ENCODE measurements at places on chromosomes 3 and 15.

DNA sequence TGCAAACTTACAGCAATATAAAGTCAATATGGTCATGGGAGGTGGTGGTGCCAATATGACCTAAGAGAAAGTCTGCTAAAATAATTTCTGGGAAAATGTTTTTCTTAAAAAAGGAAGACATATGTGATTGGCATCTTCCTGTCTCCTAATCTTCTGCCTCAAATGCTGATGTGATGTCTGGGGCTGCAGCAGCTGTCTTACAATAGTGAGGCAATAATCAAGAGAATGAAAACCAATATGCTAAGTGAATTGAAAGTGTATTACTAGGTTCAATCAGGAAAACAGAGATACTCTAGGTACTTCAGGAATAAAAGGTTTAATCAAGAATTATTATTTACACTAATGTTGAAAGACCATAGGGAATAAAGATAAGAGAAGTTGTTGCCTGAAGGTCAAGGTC, 7.2 kb upstream of the STT3B start:
- no peak for DNase-seq

- DNase-seq = no peak
These were observed 43.0 kb downstream of the ZBTB38 start for GRCh38 chr3:141411251-141411771.

DNA sequence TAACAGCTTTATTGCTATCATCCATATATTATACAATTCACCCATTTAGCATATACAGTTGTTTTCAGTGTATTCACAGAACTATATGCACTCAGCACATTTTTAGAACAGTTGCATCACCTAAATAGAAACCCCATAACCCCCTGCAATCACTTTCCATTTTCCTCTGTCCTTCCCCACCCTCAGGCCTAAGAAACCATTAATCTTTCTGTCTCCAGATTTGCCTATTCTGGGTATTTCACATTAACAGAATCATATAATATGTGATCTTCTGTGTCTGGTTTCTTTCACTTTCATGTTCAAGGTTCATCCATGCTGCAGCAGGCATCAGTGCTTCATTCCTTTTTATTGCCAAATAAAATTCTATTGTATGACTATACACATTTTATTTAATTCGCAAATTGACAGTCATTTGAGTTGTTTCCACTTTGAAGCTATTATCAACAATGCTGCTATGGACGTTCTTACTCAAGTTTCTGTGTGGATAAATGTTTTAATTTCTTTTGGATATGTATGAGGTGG, 39.8 kb downstream of the ADAMTS17 start:
- no peak for DNase-seq

DNA sequence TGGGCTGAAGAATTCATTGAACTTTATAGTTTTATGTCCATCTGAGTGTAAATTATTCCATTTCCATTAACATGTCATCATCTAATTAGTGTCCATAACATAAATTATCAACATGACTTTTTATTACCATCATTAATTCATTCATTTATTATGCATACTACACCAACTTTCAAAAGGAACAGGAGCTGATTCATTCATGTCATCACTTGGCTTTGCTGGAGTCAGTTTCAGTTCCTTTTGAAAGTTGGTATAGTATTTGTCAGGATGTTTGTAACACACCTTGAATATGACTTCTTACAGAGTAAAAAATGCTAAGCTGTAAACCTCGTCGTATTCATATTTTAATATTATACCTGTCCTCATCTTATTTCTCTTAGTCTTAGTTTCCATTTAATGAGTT, 298.0 kb upstream of the RBMS3 start:
- DNase-seq = no peak

GRCh38 chr15:57112178-57112577, 193.7 kb downstream of the TCF12 start:
- no peak for DNase-seq

DNA sequence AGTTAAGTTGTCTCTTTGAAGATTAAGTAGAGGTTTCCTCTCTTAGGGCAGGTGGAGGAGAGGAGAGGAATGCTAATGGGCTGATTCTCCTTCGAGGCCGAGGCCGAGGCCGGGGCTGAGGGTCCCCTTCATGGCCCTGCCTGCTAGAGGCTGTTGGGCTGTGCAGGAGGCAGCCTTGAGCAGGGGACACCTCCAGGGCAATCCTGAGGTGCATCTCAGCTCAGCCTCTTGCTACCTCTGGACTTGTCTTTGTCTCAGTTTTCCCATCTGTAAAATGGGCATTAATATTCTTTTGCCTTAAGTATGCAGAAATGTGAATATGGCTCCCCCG, 97.7 kb upstream of the PRR20G start:
- DNase-seq = no peak

DNA sequence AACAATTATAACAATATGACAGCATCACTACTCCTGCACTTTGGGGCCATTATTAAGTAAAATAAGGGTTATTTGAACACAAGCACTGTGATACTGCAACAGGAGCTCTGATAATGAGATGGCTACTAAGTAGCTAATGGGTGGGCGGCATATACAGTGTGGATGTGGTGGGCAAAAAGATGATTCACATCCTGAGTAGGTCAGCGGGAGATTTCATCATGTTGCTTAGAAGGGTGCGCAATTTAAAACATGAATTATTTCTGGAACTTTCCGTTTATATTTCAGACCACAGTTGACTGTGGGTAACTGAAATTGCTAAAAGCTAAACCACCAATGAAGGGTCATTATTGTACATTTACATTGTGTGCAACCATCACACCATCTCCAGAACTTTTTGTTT, 42.3 kb downstream of the FBXO22 start:
- no peak for DNase-seq

DNA sequence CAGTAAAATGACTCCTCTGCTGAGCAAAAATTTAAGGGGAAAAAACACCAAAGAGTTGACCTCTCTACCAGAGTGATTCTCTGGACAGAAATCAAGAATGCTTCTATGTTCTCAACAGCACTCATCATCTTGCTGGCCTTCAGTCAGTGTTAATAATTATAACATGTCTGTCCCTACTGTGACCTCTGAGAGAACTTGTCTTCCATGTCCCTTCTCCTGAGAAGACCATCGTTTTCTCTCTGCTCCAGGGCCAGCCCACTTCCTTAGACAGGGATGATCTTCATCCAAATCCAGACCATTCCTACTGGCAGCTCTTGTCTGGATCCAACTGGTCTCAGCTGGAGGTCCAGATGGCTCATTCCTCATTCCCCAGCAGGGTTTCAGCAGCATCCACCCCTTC, 139.0 kb upstream of the NECTIN3 start:
- DNase-seq = no peak

DNA sequence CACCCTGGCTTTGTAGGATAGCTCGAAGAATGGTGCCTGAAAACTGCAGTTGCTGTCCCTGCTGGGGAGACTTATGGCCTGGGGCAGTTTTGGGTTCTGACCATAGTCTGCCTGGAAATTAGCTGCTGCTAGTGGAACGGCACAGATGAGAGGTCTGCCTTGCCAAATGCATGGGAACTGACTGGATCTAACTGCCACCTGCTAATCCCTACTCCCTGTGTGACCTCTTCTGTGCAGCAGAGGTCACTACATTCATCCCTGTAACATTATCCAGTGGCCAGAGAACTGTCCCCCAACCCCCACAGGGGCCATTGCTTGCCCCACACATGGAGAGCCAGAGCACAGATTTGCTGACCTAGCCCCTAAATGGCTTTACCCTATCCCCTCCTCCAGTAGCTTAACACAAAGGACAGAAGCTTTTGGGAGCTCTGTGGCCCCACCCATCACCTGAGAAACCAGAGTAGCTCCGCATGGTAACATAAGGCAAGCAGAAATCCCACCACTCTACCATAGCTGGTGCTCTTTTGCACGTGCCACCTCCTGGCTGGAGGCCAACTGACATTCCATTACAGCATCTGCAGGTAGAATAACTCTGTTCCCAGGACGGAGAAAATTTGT, 840.0 kb downstream of the EPHA3 start:
- DNase-seq = no peak
